ENCODE measurements at places on chromosomes 6 and 20.

DNA sequence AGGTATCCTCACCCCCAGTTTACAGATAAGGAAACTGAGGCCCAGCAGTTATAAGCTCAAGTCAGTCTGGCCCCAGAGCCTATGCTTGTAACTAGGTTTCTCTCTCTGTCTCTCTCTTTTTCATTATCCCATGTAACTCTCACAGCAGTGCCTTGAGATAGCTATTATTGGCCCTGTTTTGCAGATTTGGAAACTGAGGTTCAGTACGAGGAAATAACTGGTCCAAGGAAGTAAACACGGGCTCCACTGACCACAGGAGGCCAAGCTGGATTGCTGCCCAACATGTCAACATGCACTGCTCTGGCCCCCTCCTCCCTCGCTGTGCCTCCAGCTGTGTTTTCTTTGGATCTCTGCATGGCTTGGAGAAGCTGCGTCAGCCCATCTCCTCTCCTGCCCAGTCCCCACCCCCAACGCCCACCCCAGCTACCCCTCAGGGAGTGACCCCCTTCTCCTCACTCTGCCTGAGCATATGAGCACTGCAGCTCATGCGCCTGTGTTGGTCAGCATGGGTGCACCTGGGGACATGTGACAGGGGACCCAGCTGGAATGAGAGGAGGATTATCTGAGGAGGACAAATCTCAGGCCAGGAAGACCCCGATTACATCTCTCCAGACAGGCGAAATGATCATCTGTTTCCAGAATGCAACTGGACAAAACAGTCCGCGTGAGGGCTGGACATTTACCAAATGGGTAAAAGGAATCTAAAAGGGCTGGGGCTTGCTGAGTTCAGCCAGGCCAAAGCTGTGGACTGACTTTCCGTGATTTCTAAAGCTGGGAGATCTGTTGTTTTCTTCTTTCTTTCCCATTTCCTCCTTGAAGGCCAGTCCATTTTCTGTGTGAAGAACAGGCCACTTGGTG, 7.8 kb upstream of the PLTP start:
- no peak for DNase-seq

- DNase-seq = no peak
These were observed 140.8 kb upstream of the PTPN1 start for GRCh38 chr20:50369225-50370035.

DNA sequence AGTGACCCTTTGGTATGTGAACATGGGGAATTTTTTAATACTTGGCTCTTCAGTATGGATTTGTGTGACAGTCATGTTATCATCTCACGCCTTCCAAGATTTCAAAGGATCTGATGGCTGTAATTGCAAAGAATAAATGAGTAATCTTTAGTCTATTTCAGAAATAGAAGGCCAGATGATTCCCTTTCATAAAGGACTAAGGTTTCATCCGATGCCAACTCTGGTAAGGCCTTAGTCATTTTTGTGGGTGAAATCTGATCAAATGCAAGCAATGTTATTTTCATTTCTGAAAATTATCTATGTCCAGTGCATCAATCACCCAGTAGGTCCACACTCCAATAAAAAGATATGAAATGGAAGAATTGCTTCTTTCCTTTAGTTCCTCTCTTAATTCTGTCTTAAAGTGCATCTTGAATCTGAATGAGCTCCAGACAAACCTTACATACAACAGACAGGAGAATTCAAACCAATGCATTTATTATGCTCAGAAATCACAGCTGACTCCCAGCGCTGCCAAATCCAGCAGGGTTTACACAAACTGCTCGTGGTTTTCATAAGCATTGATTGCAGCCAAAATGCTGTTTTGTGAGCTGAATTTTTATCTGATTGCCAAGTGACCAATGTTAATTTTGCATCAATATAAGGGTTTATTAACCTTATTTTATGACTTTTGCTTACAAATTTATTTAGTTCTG, 565.2 kb upstream of the MARCKS start:
- peak; percentile 55 for DNase-seq

GRCh38 chr20:62449951-62450691, 22.8 kb upstream of the RBBP8NL start:
- DNase-seq = no peak

Measured in putamen (tissue), 1 donor.